Spleen (tissue), 13 donors: ENCODE measurements at places on chromosomes 6 and 20. TPM values are rescaled to one million over a fixed set of nuclear protein-coding genes. Genes with fewer than 3 reads are reported as not detected.

Gene CCN6
- total RNA-seq = not detected

GRCh38 chr6:134080171-134080795 lies 27.9 kb upstream of the SLC2A12 start:
- H3K27ac ChIP-seq = no peak overlapping the region
- no peak for DNase-seq
- no peaks in the 10 kb centered on the region for H3K27me3 ChIP-seq
- H3K36me3 ChIP-seq = no peaks in the 10 kb centered on the region
- H3K4me1 ChIP-seq = peaks cover 8% of the 10 kb centered on the region
- H3K4me3 ChIP-seq = no peak overlapping the region

- H3K27ac ChIP-seq = no peak overlapping the region
- DNase-seq = no peak
- peaks cover 20% of the 10 kb centered on the region for H3K4me1 ChIP-seq
- H3K27me3 ChIP-seq = no peaks in the 10 kb centered on the region
- H3K36me3 ChIP-seq = no peaks in the 10 kb centered on the region
Measured at GRCh38 chr6:161233986-161234661, 39.7 kb downstream of the AGPAT4 start.

GRCh38 chr6:159983641-159984080 lies 14.8 kb downstream of the IGF2R start:
- peaks cover 98% of the 10 kb centered on the region for H3K4me1 ChIP-seq
- no peaks in the 10 kb centered on the region for H3K27me3 ChIP-seq
- no peak for DNase-seq
- H3K4me3 ChIP-seq = no peak overlapping the region
- H3K27ac ChIP-seq = peak overlapping the region; percentile 85

- H3K36me3 ChIP-seq = no peaks in the 10 kb centered on the region
- no peaks in the 10 kb centered on the region for H3K27me3 ChIP-seq
Measured at GRCh38 chr6:79862126-79862525, 85.2 kb downstream of the ELOVL4 start.

Gene CDSN
- total RNA-seq = not detected

- H3K27ac ChIP-seq = no peak overlapping the region
- H3K36me3 ChIP-seq = no peaks in the 10 kb centered on the region
- no peaks in the 10 kb centered on the region for H3K4me1 ChIP-seq
- no peak overlapping the region for H3K4me3 ChIP-seq
- no peak for DNase-seq
Measured at GRCh38 chr20:26135325-26136110, 438.9 kb upstream of the ZNF337 start.

Gene PNPLA1
- total RNA-seq = 1.0 TPM

DNA sequence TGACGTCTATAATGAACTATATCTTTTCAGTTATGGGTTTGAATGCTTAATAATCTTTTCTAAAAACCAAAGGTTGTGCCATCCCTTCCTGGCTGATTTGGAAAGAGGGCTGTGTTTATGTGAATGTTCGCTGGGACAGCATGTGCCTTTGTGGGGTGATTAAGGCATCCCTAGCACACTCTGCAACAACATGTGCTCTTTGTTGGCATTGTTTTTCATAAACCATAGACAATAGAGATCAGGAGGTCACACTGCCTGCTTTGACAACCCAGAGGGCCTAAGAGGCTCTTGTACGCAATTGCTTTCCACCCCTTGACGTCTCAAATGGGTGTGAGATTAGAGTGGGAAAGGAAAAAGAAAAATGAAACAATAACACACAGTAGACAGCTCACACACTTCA lies 116.0 kb downstream of the LRRC1 start:
- DNase-seq = no peak
- H3K4me1 ChIP-seq = no peaks in the 10 kb centered on the region
- H3K27me3 ChIP-seq = no peaks in the 10 kb centered on the region
- H3K27ac ChIP-seq = no peak overlapping the region

GRCh38 chr6:89711801-89712200 lies 73.3 kb upstream of the LYRM2 start:
- H3K27ac ChIP-seq = no peak overlapping the region
- no peak for DNase-seq
- peaks cover 3% of the 10 kb centered on the region for H3K36me3 ChIP-seq

- H3K4me1 ChIP-seq = peaks cover 23% of the 10 kb centered on the region
- H3K4me3 ChIP-seq = no peak overlapping the region
- no peak overlapping the region for H3K27ac ChIP-seq
- no peak for DNase-seq
- no peaks in the 10 kb centered on the region for H3K27me3 ChIP-seq
Measured at GRCh38 chr20:47244451-47244850, 112.0 kb downstream of the ZMYND8 start.

DNA sequence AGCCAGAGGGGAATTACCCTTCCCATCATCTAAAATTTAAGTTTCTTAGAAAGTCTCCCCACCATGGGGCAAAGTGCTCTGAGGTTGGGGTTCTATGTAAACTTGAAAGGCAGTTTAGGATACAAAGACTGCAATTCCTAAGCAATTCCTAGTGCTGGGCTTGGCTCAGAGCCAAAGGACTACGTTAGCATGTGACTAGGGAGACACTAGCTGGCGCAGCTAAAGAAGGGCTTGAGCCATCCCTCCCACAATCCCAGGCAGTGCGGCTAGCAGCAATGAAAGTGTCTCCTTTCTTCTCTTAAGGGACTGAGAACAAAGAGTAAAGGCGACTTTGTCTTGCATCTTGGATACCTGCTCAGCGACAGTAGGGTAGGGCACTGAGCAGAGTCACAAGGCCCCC lies 306.6 kb upstream of the FKBP1C start:
- H3K4me1 ChIP-seq = no peaks in the 10 kb centered on the region
- H3K36me3 ChIP-seq = no peaks in the 10 kb centered on the region
- no peak overlapping the region for H3K4me3 ChIP-seq

DNA sequence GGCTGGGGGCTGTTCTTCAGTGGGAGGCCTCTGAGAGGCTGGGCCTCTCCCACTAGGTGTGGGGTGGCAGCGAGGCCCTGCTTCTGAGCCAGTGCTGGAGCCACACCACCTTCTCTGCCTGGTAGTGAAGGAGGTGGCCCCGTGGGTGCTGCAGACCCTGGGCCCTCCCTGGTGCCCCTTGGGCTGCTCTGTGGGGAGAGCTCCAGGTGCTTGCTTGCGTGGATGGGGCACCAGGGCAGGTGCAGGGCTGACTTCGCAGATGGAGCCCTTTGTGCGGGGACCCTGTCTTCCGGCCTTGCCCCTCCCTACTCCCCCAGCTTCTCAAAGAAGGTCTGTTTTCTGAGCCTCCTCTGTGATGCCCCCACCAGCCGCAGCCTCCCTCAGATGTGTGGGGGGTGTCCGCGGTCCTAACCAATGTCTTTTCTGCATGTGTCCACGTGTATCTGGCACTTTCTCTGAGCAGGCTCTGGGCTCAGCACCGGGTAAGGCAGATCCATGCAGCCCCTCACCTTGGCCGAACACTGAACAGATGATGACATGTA lies 17.2 kb upstream of the MYT1 start:
- peak; percentile 44 for DNase-seq
- H3K27me3 ChIP-seq = peaks cover 6% of the 10 kb centered on the region
- H3K4me1 ChIP-seq = no peaks in the 10 kb centered on the region
- H3K4me3 ChIP-seq = no peak overlapping the region

- DNase-seq = no peak
- peaks cover 9% of the 10 kb centered on the region for H3K36me3 ChIP-seq
- H3K27ac ChIP-seq = no peak overlapping the region
- H3K27me3 ChIP-seq = no peaks in the 10 kb centered on the region
- no peak overlapping the region for H3K4me3 ChIP-seq
Measured at GRCh38 chr6:147298461-147298860, 94.2 kb downstream of the STXBP5 start.

Gene SPAG4
- total RNA-seq = 14.7 TPM

GRCh38 chr6:46190889-46191288 lies 20.1 kb upstream of the ENPP5 start:
- no peaks in the 10 kb centered on the region for H3K36me3 ChIP-seq
- H3K27me3 ChIP-seq = no peaks in the 10 kb centered on the region
- no peak overlapping the region for H3K4me3 ChIP-seq
- DNase-seq = no peak
- H3K27ac ChIP-seq = no peak overlapping the region
- H3K4me1 ChIP-seq = no peaks in the 10 kb centered on the region
